ENCODE measurements at places on chromosomes 4 and X.

DNA sequence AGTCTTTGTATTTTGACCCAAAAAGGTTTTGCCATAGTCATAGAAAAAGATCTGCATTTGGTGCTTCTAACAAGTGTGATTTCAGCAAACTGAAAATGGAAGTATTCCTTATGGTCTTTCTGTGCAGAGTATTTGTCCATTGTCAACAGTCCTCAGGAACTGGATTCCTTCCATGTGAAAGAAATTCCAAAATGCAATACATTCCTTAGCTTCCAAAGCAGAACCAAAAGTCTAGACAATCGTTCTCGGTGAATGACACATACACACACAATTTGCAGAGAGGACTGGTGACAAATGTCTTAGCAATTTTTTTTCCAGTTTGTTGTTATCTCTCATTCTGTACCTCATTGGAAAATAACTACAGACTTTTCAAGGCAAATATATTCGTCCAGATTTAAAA lies 562.2 kb upstream of the SLIT2 start:
- no peak for DNase-seq

GRCh38 chrX:133881893-133882292 lies 103.5 kb downstream of the GPC3 start:
- no peak for DNase-seq

GRCh38 chr4:74418063-74418670 lies 26.8 kb upstream of the AREG start:
- DNase-seq = no peak

DNA sequence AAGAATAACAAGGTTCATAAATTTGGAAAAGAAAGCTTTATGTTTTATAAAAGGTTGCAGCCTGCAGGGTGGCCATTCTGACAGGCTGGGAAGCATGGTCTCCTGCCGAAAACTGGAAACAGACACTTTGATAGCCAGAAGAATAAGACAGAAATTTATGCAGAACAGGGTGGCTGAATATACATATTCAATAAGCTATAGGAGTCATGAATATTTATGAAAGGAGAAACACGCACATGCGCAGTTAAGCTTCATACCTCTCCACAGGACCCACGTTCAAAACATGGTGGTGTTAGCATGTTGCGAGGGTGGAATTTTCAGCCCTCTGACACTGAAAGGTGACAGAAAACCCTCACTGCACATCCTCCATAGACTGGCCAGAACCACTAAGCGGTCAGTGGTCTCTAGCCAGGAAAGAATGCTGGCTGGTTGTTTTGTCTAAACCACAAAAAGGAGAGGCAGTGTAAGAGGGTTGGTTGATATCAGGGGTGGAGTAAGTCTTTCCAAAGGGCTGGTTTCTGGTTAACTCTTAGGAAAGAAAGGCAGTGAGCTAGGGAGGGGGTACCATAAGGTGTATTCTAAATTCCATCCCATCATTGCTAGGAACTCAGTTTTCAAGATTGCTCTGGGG lies 58.2 kb downstream of the ANXA10 start:
- DNase-seq = no peak

DNA sequence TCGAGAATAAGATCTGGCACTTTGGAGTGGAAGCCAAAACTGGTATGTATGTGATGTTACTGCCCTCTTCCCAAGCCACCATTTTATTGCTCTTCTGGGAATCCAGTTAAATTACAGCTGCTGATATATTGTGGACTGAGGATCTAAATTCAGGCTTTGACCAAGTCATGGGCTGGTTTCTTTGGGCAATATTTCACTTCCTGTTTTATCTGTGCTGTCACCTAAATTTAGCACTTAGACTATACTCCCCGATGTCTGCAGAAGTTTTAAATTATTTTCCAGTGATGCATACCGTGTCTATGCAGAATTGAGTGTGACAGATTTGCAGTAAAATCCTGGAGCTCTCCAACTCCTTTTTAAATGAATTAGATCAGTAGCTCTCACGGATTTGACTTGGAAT lies 100.0 kb downstream of the TEX13A start:
- DNase-seq = no peak

DNA sequence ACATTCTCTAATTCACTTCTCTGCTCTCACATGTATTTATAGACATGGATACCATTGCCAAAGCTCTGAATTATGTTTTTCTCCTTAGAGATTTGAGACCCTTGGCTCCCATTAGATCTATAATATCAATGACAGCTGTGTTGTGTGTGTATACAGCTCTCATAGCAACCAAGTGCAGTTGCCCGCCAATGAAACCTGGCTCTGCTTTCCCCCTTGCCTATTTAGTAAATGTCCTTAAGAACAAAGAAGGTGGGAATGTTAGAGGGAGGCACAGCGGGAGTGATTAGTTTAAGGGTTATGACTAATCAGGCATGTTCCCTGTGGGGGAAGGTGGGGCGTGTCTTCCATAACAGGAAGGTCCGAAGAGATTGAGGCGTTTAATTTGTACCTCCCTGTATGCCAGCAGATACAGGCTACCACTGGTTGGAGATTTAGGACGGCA lies 100.5 kb upstream of the TBC1D9 start:
- DNase-seq = no peak

DNA sequence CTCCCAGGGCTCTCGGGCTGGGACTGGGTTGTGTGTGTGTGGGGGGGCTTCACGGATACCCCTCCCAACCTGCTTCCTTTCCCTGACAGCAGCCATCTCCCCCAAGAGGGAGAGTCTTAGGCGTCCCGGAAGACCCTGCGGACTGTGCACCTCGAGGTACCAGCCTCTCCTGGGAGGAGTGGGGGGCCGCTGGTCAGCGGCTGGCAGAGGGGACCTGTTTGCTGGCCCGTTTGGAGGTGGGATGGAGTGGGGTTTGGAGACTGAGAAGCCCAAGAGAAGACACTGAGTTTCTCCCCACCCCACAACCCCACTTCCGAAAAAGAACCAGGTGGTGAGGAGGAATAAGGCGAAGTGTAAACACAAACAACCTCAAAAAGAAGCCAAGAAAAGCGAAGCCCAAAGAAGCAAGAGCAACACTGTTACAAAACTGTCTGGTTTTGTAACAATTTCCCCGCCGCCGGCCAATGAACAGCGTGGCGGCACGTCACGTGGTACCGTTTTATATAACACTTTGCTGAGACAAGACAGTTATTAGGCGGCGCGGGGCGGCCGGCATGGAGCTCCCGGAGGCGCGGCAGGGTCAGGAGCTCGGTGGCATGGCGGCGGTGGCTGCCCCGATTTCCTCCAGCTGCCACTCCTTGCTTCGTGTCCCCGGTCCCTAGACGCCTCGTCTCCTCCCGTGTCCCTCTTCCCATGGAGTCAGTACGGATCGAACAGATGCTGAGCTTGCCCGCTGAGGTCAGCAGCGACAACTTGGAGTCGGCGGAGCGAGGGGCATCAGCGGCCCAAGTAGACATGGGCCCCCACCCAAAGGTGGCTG lies at the start of gene LONRF3:
TSS of gene LONRF3 (plus strand) at position 531 of the 820 bp plus-strand sequence. CDS start at position 694, 163 bp downstream.
- DNase-seq = peak; percentile 49

DNA sequence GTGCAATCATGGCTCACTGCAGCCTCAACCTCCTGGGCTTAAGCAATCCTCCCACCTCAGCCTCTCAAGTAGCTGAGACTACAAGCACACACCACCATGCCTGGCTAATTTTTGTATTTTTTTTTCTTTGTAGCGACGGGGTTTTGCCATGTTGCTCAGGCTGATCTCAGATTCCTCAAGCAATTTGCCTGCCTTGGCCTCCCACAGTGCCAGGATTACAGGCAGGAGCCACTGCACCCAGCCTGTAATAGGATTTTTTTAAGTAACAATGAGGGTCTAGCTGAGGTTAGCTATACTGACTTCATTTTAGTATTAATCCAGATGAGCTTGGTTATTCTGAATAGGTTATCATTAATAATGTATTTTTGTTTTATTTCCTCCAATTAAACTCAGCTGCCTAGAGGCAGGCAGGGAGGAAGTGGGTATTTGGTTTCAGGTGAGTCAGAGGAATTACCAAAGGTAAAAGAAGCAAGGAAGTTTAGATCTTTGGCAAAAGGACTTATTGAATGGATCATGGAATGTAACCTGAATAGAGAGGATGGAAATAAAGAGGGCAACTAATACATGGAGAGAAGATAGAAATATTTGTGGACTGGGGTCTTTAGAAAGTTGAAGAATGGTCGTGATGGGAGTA lies 1023.3 kb upstream of the TENM3 start:
- DNase-seq = no peak

- DNase-seq = no peak
These were observed 61.2 kb upstream of the DAPP1 start for GRCh38 chr4:99755223-99755944.

GRCh38 chr4:110005461-110006056 lies 92.9 kb downstream of the EGF start:
- DNase-seq = no peak

DNA sequence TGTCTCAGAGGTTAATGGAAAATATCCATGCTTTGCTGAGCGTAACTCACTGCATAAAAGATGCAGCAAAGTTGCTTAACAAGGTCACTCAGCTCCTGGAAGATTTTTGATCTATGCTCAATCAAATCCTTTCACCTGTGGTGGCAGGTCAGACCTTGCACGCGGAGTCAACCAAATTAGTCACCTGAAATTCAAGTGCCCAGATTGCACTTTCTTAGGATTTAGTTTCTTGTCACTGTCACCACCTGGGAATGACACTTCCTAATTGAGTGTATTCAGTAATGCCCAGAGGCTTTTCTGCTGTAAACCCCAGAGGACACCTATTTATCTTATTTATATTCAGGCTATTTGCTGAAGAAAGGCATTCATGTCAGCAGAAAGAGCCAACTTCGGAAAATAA lies 215.8 kb upstream of the SMIM31 start:
- DNase-seq = no peak

- DNase-seq = no peak
These were observed 28.1 kb downstream of the ZFP42 start for GRCh38 chr4:188023682-188024081.

GRCh38 chr4:80382090-80382832 lies 46.7 kb downstream of the CFAP299 start:
- no peak for DNase-seq

DNA sequence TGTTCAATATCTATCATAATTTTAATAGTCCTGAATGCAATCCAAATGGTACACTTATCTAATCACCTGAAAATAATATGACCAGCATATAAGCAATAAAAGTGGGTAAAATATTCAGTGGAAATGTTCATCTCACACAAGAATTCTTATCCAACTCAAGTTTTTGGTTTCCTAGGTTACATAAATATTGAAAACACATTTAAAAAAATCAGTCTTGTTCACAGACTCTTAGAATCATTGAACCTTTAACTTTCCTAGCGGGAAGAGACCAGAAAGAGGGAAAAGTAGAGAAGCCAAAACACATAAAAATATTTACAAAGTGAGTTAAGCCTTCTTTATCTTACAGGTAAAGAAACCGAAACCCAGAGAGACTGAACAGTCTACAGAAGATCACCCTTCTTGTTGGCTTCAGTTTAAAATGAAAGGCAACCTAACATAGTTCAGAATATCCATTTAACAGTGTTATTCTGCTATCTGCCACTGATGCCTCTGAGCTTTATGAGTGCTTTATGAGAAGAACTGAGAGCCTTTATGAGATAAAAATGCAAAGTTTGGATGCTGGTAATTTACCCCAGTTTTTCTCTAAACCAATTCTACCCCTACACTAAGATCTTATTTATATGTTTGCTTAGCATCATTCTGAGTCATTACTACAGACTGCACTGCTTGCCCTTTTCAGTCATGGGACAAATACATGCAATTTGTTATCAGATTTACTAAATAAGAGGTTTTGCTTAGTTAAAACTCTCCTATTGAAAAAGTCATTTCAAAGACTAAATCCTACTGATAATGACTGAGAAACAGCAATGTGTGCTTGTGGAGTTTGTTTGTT lies 453.3 kb upstream of the INTU start:
- DNase-seq = no peak

DNA sequence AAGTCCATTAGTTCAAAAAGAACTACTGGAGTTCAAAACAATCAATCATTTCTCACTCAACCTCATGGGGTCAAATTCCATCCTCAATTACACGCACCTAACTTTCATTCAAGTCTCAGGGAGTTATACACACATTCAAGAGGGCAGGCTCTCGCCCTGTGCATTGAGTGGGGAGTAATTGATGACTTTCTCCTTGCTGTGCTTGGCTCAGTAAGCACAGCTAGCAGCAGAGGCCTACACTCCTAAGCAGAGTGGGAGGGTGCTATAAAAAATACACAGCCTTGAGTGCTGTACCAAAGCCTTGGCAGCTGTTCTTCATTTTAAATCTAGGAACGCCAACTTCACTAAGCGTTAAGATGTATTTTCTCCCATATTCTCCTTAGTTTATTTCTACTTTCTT lies 958.3 kb upstream of the ADGRL3 start:
- no peak for DNase-seq

DNA sequence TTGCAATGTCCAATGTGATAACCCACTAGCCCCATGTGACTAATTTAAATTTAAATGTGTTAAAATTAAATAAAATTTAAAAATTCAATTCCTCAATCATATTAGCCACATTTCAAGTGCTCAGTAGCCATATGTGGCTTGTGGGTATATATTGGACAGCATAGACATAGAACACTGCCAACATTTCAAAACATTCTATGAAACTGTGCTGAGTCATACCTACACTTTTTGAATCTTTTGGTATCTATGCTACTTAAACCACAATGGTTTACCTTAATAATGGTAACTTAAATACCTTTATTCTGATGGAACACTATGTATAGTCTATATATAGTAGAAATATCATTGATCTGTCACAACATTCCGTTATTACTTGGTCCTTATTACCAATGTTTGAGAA lies 223.4 kb upstream of the ATOH1 start:
- DNase-seq = no peak

- DNase-seq = no peak
These were observed 42.7 kb downstream of the METAP1 start for GRCh38 chr4:99038213-99038612.

- DNase-seq = no peak
These were observed 16.0 kb upstream of the SH3RF1 start for GRCh38 chr4:169286562-169287301.

DNA sequence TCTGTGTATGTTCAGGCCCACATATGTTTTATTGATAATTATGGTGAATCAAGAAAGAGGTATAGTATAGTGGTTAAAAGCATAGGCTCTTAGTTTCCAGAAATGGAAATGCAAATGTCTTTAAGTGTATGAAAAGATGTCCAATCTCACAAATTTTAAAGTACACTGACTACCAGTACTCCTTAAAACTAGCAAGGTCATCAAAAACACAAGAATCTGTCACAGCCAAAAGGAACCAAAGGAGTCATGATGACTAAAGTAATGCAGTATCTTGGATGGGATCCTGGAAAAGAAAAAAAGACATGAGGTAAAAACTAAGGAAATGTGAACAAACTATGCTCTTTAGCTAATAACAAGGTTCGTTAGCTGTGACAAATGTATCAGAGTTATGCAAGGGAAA lies 661 bp upstream of the RBM41 start:
- DNase-seq = no peak
